ENCODE measurements at places on chromosomes 12 and 14.

DNA sequence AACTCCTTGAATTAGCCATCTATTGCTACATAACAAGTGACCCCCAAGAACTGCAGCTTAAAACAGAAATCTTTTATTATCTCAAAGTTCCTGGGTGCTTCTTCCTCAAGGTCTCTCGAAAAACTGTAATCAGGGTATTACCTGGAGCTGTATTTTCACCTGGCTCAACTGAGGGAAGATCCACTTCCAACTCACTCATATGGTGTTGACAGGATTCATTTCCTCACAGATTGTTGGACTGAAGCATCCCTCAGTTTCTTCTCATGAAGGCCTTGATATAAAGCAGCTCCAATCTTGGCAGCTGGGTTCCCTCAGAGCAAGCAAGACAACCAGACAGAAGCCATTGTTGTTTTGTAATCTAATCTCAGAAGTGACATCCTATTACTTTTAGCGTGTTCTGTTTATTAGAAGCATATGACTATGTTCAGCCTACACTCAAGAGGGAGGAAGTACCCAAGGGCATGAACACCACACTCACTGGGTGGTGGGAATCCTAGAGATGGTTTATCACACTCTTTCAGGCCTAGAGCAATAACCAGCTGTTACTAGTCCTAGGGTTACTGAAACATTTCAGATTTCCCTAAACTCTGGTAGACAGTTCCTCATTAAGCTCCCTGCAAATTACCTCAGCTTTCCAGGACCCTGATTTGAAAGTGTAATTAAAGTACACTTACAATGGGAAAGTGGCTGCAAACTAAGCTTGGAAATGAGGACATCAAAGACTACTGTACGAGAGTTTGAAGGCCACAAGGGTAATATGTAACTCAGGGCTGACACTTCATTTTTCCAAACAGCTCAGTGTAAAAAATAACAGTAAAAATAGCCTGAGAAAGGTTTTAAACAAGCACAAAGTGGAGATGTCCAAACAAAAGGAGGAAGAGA lies 222.2 kb downstream of the SEC23A start:
- DNase-seq: no peak

DNA sequence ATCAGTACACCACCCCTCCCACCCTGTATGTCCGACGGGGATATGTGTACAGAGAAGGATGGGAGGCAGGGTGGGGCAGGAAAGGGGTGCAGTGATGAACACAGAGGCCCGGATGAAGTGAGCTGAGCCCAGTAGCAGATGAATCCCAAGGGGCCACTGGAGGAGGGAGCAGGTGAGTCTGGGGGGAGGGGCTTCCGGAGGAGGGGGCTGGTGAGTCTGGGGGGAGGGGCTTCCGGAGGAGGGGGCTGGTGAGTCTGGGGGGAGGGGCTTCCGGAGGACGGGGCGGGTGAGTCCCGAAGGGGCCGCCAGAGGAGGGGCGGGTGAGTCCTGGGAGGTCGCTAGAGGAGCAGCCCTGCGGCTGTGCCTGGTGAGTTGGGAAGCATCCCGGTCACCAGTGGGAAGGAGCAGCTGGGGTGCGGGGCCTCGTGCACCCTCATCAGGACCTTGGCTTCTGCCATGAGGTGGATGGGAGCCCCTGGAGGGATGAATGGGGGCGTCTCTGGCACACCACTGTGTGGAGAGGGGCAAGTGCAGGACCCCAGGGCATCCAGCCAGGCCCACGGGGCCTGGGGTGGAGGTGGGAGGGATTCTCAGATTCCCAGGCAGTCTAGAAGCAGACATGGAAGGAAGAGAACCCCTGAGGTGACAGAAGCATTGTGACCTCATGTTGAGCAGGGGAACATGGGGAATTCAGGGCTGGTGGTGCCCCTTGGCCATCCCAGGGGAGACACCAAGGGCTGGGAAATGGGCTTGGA lies 14.0 kb downstream of the BEGAIN start:
- no peak for DNase-seq

DNA sequence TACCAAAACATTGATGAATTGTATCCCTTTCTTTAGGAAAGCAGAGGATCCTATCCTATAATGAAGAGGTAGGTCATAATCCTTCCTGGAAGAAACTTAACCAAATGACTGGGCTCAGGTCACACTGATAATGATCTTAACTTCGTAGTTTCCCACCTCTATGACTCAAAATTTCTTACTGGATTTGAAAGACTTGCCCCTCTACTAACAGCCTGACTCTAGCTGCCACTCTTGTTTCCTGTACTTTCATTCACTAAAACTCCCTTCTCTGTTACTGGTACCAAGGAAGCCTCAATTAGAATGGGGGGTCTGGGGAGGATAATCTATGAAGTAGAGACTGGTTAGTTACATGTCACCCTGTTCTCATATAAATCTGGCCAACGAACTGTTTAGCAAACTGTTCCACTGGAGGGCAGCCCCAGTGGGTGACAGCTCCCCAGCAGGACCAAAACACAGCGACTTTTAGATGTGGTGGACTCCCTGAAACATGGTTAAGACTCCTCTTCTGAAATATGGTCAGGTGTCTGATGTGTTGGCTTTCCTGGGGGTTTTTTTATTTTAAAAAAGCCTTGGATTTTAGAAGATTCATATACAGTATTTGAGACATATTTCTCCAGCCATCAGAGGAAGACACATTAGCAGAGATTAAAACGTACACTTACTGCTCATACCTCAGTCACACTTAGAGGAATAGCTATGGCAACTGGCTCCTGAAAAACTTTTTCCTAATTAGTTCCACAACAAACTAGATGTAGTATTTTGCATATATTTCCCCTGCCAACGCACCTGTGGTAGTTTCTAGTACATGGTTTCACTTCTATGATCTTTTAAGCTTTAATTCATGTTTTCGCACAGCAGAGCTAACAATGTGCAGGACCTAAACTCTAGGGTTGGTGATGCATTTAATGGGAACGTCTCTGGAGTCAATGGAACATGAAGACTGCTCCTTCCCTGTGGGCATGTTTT lies 72.3 kb downstream of the ACADS start:
- no peak for DNase-seq

DNA sequence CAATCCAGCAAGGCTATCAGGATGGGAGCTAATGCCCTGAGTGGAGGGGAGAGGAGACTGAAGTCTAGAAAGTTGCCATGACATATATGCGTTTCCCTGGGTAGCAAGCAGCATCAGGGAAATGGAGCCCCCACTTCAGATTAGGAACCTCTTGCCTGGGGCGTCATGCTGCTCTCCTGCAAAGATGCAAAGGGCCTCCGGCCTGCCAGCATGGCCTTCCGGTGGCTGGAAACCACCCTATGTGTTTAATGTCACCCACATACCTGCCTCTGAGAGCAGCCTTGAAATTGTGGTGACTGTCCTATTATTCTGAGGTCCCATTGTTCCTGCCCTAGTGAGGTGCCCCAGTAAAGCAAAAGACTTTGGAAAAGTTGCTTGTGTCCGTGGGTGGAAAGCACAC lies 10.0 kb upstream of the IFI27L2 start:
- no peak for DNase-seq

DNA sequence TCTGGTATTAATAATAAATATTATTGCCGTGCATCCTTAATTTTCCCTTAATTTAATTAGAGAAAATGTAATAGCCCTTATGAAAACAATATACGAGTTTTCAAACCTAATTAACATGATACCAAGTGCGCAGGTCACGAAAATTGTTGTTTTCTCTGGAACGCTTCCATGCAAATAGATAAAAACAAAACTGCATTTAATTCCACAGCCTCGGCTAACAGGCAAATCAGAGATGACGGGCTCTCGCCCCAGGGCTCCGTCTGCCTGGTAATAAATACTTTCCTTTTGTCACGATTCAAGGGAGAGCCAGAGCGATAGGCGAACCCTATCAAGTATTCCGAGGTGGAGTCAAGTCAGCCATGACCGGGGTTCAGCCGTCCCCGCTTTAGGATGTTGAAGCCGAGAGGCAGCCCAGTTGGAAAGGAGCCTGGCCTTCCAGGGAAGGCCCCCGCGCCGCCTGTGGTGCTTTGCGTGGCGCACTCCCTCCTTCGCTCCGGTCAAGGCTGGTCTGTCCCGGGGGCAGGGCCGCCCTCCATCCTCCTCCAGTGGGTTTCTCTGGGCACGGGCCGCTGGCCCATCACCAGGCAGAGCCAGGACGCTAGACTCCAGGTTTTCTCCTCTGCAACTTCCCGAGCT lies 137.8 kb upstream of the GSC start:
- DNase-seq: no peak

GRCh38 chr12:31220633-31221550 lies 105.1 kb downstream of the SINHCAF start:
- DNase-seq: no peak

DNA sequence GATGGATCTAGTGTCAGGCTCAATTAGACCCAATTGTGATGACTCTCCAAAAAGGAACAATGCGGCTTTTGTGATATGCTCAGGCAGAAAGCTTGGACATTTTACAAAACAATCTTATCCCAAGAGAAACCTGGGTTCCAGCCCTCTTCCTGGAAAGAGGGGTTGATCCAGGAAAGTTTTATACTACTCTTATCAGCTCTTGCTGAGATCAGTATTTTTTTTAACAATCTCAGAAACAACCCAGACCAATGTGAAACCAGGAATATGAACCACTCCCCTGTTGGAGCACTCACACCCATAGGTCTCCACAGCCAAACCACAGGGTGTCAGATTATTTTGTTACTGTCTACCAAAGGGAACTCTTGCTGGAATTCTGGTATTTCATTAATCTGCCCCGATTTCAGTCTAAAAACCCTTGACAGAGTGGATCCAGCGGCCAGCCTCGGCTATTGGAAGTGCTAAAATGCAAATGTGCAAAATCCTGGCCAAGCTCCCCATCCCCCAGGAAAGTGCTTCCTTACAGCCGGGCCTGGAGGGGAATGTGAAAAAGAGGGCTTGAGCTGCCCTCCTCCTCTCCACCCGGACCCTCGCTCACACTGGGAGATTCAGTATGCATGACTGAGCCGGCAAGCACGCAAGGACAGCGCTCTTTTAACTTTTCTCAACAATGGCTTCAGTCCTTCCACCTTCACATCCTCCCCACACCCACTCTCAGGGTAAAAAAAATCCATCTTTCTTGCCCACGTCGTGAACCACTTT lies 4.0 kb downstream of the FBXL14 start:
- DNase-seq: no peak

GRCh38 chr14:88255196-88255595 lies 67.9 kb downstream of the KCNK10 start:
- no peak for DNase-seq

DNA sequence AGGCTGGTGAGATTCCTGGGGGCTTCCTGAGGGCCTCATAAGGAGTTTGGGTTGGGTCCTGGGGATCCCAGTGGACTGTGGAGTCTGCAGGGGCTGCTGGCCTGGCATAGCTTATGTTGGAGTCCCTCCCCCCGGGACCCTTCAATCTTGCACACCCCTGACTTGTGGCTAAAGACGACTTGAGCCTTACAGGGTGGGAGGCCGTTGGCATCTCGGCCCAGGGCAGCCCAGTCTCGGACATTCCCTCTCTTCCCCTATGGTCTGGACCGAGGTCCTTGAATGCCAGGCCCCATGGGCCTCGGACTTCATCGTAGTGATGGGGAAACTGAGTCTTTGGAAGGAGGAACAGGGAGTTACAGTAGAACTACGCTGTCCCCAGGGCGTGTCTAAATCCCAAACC lies 12.5 kb downstream of the RTL1 start:
- DNase-seq: no peak

GRCh38 chr12:19925841-19926240 lies 442.5 kb upstream of the PDE3A start:
- DNase-seq: no peak

DNA sequence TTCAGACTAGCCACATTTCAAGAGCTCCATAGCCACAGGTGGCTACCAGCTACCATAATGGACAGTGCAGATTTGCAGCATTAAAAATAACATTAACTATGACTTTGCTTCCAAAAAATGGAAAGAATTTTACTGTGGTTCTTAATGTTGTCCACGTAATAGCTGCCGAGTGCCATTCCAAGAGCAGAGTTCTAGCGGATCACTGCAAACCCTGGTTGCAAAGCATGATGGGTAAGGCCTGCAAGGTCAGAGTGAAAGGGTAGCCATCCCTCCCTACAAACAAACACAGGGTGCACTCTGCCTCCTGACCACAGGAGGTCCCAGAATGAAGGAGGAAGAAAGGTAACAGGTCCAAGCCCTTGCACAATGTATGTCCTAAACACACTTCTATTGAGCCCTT lies 157.6 kb downstream of the DPF3 start:
- DNase-seq: no peak

DNA sequence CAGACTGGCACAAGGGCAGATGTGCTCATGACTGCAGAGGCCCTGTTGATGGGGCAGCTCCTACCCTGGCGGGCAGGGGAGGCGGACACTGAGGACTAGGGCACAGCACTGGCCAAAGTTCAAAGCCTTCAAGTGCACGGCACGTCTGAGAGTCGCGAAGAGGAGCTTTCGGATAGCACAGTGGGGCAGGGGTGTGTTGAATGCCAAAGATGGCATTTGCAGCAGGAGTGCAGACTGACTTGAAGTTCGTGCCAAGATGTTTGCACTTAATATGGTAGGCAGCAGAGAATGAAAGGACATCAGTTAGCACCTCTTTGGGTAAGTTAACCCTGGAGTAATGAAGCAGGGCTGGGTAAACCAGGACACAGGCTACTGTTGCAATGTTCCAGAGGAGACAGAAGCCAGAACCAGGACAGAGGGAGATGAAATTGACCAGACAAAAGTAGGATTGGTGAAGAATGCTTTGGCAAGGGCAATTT lies 6.7 kb upstream of the EML1 start:
- no peak for DNase-seq

- no peak for DNase-seq
These were observed 36.6 kb downstream of the RTL1 start for GRCh38 chr14:100866666-100867630.

DNA sequence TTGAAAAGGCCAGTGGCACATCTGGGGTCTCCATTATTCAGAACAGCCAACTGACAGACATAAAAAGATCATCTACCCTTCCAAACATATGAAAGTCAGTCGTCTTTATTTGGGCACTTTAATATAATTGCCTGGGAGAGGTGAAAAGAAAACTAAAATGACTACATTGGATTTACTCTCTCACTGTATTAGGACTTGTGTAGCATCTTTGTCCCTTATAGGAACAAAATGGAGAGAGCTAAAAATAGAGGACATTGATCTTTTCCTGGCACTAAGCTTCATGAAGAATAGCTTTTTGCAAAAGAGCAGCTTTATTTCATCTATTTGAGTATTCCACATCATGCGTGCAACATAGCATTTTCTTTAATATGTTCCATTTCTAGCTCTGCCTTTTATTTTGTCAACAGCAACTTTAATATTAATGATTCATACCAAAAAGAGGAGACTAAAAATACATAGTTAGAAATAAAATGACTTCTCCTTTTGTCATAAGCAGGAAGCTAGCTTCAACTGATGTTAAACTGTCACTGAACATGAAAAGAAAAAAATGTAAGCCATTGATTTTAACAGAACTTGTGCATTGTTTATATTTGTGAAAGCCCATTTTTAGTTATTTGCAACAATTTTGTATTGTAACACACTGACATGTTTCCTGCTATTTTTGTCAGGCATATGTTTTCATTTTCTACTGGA lies 254.6 kb downstream of the SEC23A start:
- no peak for DNase-seq
